Small intestine (tissue), 16 donors: ENCODE measurements at places on chromosomes 16 and 17.

- no peak for DNase-seq
Measured at GRCh38 chr16:46916980-46917379, 32.8 kb downstream of the GPT2 start.

DNA sequence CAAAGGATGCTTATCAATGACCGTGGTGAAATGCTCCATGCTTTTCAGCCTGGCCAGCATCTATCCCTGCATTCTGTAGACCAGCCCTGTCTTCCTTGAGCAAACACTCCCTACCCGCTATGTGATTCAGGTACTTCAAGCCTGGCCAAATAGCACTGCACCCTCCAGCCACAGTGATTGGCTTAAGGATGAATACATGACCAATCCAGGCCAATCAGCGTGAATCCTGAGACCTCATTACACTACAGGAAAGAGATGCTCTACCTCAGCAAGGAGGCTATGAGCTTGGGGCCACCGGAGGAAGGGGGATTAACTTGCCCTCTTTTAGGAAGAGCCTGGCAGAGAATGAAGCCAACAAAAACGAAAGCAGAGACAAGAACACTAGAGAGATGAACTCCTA is 162.5 kb downstream of the ZNF423 start:
- no peak for DNase-seq

DNA sequence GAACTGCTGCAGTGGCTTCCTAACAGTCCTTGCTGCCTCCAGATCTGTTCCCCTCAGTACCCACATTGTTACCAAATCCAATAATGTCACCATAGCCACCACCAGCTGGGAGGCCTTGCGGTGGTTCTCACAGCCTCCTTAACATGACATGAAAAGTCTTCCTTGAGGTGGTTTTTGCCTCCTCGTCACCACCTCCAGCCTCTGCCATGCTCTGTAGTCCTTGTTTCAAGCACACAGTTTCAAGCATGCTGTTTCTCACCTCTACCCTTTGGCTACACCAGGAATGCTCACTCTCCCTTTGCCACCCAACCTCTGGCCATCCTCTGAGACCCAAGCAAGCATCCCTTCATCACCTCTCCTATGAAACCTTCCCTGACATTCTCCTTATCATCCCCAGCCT is 47.2 kb downstream of the DNAH9 start:
- no peak for DNase-seq

GRCh38 chr16:70703041-70703834 is 17.4 kb upstream of the MTSS2 start:
- DNase-seq = no peak

DNA sequence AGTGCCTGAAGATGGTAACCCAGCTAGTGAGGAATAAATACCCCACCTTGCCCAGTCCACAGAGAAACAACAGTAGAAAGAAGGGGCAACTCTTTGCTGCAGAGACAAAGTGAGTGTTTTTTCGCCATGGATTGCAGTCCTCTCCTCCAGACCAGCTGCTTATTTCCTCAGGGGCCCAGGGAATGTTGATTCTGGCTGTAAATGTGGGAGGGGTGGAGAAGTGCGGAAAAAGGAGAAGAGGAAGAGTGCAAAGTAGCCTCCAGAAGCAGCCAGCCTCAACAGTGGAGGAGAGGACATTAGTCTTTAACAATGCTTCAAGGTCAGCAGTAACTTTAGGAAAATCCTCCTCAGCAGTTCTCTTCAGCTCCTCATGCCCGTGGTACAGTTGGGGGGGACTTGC is 8.1 kb upstream of the PHLPP2 start:
- DNase-seq = no peak

GRCh38 chr16:56532714-56533113 is 12.9 kb upstream of the BBS2 start:
- no peak for DNase-seq

DNA sequence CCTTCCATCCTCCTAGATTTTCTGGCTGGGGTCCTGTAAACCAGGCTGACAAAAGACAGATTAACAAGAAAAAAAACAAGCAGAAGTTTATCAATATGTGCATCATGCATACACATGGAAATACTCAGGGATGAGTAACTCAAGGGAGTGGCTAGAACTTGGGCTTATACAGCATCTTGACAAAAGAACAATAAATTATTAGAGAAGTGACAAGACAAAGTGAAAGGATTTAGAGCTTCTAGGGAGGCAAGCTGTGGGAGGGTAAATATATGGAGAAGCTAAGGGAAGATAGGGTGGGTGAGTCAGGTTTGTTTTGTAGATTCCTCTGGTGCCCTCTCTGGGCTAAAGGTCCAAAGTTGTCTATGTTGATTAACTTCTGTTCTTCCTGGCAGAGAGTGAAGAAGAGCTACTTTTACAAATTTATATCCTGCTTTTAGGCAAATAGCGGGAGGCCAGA is 48.0 kb upstream of the NDRG4 start:
- DNase-seq = no peak
